ENCODE measurements at places on chromosomes 6 and 20. TPM values are rescaled to one million over a fixed set of nuclear protein-coding genes. Genes with fewer than 3 reads are reported as not detected.

DNA sequence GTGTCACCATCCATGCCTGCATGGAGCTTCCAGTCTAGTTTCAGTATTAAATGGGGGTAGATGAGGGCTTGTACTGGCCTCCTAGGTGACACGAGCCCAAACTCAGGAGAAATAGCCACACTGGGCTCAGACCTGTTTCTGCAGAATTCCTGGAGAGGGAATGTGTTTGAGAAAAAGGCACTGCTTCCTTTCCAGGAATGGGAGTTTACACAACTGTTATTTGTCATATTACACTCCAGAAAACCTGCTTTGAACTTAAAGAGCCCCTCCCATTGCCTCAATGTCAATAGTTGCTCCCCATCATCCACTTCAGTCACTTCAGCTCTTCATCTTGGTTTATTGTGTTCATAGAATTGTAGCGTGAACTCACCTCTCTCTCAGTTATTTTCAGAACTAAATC, 151.5 kb downstream of the CFAP61 start:
- H3K36me3 ChIP-seq: no peaks in the 10 kb centered on the region
- no peaks in the 10 kb centered on the region for H3K4me1 ChIP-seq
- no peak overlapping the region for H3K27ac ChIP-seq
- H3K27me3 ChIP-seq: peaks cover 13% of the 10 kb centered on the region
- H3K4me3 ChIP-seq: no peak overlapping the region

- no peaks in the 10 kb centered on the region for H3K27me3 ChIP-seq
- H3K4me3 ChIP-seq: no peak overlapping the region
- peaks cover 12% of the 10 kb centered on the region for H3K4me1 ChIP-seq
- DNase-seq: no peak
- no peaks in the 10 kb centered on the region for H3K36me3 ChIP-seq
These were observed 65.9 kb downstream of the RIN2 start for GRCh38 chr20:19823971-19824370.

GRCh38 chr6:54847799-54848597, 1.4 kb downstream of the FAM83B start:
- no peaks in the 10 kb centered on the region for H3K4me1 ChIP-seq
- H3K27me3 ChIP-seq: peaks cover 9% of the 10 kb centered on the region
- DNase-seq: no peak
- no peak overlapping the region for H3K4me3 ChIP-seq
- H3K36me3 ChIP-seq: no peaks in the 10 kb centered on the region
- H3K27ac ChIP-seq: no peak overlapping the region

DNA sequence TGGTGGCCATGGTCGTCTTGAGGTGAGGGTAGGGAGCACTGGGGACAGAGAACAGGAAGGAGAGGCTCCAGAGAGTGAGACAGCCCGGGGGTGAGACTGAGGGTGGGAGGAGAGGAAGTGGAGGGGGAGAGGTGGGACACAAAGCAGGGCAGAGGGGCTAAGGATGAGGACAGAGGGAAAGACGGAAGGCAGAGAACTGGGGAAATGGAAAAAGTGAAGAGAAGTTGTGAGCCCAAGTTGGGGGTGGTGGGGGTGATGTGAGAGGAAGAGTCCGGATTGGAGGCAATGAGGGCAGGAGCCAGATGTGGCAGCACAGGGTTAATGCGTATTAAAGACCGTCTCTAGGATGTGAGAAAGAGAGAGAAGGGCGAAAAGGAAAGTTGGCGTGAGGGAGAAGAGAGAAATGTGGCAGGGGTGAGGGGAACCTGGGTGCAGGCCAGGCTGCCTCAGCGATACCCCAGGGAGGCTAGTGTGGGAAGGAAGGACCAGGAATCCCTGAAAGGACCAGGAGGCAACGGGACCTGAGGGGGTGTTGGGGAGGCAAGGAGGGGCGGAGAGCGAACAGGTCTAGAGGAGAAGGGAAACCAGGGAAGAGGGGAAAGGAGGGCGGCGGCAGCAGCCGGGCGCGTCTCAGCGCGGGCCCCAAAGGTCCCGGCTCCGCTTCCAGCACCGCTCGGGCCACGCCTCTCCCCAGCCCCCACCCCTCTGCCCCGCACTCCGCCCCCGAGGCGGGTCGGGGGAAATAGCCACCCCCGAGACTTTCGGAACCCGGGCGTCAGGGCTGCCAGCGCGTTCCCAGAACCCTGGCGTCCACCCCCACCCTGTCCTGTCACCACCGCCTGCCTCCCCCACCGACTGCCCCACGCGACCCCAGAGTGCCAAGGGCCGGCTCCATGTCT, at the start of gene PPP1R18:
Gene PPP1R18, minus strand, starts transcription at position 637 of the 899 bp plus-strand sequence. Its CDS starts 627 bp downstream, at position 10.
- peaks cover 34% of the 10 kb centered on the region for H3K4me1 ChIP-seq
- DNase-seq: peak; percentile 91
- peaks cover 57% of the 10 kb centered on the region for H3K36me3 ChIP-seq
- no peaks in the 10 kb centered on the region for H3K27me3 ChIP-seq

DNA sequence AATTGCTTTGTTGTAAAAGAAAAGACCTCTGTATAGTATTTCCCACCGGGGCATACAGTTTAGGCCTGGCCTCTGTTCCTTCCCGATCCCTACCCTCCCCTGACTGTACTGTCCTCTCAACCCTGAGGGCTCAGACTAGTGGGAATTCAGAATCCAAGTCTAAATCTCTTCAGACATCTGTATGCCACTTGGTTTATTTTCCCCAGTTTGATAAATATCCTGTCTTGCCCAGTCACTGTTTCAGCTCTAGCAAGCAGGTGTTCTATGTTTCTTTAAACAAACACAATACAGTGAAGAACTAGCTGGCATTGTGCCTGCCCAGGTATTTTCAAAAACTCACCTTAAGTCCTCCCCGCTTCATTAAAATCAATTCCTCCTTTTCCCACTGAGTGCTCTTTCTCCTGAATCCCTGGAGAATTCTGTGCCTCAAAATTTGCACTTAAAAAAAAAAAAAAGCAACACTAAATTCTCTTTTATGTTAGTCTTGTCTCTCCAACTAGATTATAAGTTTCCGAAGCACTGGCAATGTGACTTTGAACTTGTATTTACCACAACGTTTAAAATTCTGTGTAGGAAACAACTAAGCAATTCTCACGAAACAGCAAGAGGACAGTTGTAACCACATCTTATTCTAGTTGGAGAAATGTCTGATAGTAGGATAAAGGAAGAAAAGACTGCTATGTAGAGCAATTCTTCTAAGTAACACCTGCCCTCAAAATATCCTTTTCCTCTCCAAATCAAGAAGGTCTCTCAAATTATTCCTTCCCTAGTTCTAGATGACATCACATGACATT, 112.0 kb upstream of the CARMIL1 start:
- peaks cover 4% of the 10 kb centered on the region for H3K36me3 ChIP-seq
- peaks cover 4% of the 10 kb centered on the region for H3K27me3 ChIP-seq
- no peak overlapping the region for H3K4me3 ChIP-seq
- H3K4me1 ChIP-seq: peaks cover 40% of the 10 kb centered on the region
- no peak overlapping the region for H3K27ac ChIP-seq
- DNase-seq: no peak

The PRICKLE4 gene
- 0.71 TPM for total RNA-seq

- no peak overlapping the region for H3K4me3 ChIP-seq
- H3K4me1 ChIP-seq: no peaks in the 10 kb centered on the region
- no peak for DNase-seq
- H3K27ac ChIP-seq: no peak overlapping the region
These were observed 293.8 kb downstream of the RFPL4B start for GRCh38 chr6:112640891-112641290.

GRCh38 chr6:42735976-42736375, 9.9 kb downstream of the TBCC start:
- no peak for DNase-seq
- H3K27ac ChIP-seq: no peak overlapping the region
- no peak overlapping the region for H3K4me3 ChIP-seq
- H3K36me3 ChIP-seq: no peaks in the 10 kb centered on the region
- no peaks in the 10 kb centered on the region for H3K4me1 ChIP-seq
- no peaks in the 10 kb centered on the region for H3K27me3 ChIP-seq
